ENCODE measurements at places on chromosomes 5 and 9.

DNA sequence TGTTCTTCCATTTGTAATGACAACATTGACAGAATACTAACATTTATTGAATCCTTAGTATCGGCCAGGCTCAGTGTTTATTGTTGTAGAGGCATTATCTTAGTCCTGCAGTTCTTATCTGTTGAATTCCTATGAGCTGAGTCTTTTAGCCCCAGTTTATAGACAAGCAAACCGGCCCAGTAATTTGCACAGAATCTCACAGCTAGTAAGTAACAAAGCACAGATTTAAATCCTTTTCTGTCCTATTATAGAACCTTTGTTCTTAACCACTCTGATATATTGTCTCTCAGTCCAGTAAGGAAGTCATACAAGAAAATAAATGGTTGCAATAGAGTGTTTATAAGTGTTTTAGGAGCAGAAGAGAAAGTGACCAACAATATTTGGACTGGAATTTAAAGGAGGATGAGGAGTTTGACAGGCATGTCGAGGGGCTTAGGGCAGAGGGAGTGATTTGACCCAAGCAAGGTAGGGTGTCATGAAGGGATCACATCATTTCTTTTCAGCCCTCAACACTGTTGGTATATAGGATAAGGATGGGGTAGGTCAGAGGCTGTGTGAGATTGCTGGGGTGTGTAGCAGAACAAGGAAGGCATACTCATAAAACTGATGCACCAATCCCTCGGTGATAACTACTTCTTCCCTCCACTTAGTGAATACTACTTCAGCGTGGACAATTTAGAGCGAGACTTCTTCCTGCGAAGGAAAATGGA lies 39.5 kb downstream of the LARP1 start:
- no peak for DNase-seq

DNA sequence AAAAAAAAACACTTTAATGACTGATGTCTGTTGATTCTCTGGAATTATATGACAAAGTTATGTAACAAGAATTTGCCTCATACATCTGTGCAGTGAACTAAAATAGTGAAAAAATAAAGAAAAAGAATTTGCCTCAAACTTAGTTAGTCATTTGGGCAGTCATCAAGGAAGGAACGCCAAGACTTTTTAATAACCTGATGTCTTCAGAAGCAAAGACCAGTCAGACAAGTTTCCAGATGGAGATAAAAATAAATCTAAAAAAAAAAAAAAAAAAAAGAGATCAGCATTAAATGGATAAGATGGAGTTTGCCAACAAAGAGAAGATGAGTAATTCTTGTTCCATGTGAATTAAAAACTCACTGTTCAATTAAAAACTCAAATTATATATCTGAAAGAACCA lies 52.3 kb upstream of the JMY start:
- no peak for DNase-seq

DNA sequence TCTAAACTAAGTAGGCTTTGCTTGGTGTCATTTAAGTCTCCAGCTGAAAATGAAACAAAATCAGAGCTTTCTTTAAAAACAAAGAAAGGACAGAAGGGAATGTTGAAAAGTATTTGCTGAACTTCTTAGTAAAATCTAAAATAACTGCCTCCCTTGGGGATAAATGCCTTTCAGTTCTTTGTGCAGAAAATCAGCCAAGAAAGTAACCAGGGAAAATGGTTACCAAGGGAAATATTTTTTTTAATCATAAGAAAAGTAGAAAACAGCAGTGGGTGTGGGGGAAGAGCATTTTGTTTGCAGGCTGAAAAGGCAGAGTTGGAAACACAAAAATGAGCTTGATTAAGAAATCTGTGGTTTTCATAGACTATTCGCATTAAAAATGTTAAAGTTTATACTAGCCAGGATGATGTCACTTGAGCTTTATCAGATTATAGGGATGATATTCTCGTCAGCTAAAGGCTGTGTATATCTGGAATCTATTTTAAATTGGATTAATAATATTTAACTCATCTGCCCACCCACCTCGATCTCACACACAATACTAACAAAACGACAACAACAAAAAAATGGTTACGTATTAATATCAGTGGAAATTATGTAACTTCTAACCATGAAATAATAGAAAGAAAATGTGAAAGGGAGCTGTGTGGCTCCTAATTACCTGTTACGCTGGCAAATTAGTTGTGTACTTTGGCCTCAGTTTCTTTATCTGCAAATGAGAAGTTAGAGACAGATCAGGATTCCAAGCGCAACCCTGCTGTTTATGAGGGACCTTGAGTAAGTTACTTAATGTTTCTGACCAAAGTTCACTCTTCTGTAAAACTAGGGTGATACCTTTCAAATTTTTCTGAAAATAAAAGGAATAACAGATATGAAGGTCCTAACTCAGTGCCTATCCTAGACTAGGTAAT lies at the start of gene ECM2:
Gene ECM2, minus strand, starts transcription at position 51 of the 911 bp plus-strand sequence. CDS start 13,124 bp downstream, outside the sequence.
- no peak for DNase-seq

DNA sequence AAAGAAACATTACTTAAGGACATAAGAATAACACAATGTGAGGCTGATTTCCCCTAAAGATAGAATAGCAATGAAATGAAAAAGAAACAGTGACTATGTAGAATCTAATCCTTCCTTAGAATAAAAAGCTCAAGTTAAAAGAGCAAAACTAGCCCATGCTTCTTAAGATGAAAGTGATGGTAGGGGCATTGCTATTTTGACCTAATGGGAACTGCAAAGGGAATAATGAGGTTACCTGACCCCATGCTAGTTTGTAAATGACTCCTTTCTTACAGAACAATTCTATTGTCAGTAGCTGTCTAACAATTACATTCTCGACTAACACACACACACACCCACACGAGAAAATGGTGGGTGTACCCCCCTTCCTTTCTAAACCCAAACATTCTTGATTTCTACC lies 575.8 kb downstream of the CSNK1G3 start:
- DNase-seq, result no peak

DNA sequence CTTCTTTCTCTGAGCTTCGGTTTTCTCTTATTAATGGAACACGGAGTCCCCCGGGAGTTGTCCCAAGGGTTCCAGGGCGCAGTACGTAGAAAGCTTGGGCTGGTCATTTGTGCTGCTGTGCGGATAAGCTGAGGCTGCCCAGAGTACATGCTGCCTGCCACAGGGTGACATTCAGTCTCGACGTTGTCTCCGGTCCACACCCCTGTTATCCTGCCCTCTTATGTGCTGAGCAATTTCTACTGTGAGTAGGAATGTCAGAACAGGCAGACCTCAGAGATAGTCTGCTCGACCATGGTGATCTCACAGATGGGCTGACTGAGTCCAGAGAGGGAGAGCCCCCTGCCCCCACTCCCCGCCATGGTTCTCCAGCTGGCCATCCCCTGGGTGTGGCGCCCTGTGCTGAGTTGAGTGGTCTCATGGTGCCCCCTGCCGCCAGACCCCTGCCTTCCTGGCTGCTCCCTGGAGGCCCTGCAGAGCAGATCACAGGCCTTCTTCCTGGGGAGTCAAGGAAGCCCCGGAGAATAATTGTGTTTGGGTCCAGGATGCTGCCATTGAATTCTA lies 124.0 kb downstream of the RGS3 start:
- DNase-seq, result peak; percentile 65

DNA sequence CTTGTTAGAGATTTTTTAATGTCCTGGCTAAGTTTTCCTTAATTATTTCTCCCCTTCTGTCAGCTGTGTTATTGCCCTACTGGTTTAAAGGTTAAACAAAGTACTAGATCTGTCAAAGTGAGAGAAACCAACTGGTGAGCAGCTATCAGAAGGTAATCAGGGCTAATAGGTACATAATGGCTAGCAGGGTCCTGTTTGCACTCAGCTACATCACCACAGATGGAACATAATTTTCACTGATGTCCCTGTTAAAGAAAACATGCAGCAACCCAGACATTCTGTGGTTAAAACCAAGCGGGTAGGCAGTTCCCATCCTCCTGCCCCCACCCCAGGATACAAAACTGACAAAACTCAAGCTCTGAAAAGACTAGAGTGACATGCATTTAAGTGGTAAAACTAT lies 473.9 kb downstream of the NR2F1-AS1 start:
- no peak for DNase-seq

- no peak for DNase-seq
Observed at GRCh38 chr9:123302348-123303214, 34.2 kb upstream of the STRBP start.

DNA sequence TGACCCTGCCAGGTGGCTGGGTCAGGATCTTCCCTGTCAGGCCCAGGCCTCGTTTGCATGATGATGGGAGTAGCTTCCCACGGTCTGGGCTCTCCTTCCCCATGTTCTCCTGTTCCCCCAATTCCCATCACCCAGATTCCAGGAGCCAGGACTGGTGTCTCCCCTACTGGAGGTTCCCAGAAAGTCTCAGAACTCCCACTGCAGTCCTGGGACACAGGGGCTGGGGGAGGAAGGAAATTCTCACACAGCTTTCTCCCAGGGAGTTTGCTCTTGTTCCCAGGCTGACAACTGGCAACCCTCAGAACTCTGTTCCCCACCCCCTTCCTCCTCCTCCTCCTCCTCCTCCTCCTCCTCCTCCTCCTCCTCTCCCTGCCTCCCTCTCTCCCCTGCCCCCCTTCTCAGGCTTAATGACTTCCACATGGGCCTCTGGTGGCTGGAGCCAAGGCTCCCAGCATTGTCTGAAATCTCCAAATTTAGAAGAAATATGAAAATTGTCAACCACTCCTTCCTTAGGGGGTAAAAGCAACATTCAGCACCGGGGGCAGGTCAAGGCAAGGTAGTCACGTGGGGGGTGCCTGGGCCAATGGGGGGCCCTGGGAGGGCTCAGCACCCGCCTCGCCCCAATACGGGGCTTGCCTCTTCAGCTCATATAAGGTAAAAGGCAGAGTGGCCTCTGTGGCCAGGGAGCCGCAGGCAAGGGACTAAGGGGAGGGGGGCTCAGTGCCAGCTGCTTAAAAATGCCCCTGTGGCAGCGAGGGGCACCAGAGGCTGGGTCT lies 27.3 kb upstream of the IL17B start:
- no peak for DNase-seq

DNA sequence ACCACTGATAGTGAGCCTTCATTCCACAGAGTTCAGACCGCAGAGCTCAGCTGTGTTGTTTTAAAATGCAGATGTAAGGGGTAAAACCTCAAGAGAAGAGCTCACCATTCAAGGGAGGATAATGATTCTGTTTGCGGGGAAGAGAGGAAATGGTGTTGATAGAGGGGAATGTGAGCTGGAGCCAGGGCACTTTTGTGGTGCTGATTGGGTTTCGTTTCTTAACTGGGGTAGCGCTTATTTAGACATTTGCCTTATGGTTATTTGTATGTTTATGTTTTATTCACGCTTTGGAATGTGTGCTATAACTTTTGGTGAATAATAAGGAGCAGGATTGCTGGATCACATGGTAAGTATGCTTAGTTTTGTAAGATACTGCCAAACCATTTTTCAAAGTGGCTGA lies 42.5 kb downstream of the STXBP1 start:
- DNase-seq, result no peak

- DNase-seq, result no peak
Observed at GRCh38 chr5:73155271-73156222, 17.4 kb upstream of the TMEM174 start.

DNA sequence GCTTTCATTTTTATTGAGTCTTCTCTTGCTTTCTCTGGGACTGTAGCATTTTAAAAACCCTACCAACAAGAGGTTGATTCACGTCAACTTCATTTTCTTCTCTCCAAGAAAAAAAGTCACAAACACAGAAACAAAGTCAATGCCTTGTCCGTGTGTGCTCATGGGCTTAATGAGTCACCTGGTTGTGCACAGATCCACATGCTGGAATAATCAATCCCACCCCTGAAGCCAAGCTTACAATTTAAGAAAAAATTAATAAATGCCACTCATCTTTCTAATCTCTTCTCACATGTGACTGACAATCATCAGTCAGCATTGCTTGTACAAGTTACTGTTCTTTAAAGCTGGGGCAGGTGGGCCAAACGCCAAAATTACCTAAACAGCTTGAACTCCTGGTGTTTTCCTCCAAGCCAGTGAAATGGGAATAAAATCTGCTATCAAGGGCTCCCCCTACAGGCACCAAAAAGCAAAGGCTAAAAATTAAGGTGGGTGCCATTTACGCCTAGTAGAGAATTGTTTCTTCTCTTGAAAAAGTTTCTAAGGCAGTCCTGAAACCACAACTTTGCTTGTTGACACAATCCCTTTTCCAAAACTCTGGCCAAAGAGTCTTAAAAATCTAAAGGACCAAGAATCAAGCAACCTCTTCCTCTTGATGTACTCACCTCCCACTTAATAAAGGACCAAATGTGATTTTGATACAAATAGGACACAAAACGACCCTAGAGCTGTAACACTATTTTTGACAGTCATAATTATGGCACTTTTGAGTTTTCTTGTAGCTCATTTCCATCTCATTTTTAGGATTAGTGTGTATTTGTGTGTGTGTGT lies 21.3 kb downstream of the TRMO start:
- no peak for DNase-seq

DNA sequence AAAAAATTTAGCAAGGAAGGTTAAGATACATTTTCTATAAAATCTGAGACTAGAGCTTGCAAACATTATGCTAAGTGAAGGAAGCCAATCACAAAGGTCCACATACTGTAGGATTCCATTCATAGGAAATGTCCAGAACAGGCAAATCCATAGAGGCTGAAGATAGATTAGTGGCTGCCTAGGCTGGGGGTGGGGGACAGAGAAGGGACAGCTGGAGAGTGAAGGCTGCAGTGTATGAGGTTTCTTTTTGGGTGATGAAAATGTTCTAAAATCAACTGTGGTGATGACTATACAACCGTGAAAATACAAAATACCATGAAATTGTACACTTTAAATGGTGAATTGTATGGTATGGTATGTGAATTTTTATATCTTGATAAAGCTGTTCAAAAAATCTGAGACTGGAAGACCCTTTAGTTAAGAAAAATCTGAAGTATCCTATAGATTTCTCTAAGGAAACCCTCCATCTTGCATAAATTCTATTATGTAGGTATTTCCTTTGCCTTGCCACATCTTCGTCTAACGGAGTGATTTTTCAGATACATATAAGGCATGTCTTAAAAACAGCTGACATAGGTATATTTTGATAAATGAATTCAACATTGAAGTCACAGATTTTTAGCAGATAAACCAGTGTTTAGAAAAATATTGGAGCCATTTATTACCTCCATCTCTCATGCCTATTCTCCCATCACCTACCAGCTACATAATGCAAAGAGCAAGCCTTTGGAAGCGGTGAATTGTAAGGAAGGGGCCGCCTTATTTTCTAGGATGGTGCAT lies 121.1 kb downstream of the LMNB1 start:
- DNase-seq, result no peak

GRCh38 chr5:147084702-147085101 lies 150.1 kb upstream of the STK32A start:
- DNase-seq, result no peak

- no peak for DNase-seq
Observed at GRCh38 chr5:141383345-141383744, 803 bp downstream of the PCDHGA7 start.

DNA sequence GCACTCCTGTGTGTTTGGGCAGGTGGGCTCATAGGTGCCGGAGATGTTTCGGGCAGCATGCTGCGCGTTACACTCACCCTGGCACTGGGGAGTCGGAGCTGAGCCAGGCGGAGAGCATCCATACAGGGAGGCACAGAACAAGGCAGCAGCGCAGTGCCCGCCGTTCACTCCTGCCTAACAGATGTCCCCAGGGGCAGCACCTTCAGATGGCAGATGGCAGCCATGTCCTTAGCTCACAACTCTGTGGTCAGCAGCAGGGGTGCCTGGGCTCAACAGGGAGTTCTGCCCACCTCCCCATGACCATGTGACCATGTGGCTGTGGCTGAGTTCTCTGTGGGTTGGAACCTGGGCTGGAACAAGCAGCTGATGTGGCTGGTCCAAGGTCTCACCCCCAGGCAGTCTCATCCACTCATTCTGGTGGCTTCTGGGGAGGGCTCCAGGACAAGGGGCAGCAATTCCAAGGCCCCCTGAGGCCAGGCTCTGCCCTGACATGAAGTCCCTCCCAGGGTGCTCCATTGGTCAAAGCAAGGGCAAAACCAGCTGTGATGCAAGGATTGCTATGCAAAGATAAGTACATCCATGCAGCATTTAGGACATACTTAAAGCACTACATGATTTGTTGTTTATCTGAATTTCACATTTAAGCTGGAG lies 64.2 kb downstream of the MRPL36 start:
- DNase-seq, result no peak

All from mesothelial cell of epicardium (in vitro differentiated cells).